ENCODE measurements at places on chromosomes 2 and 18.
A peak's percentile ranks its signal among the peaks of the same experiment; 100 is the strongest.

GRCh38 chr2:25814681-25815080, 63.6 kb downstream of the ASXL2 start:
- DNase-seq: no peak

DNA sequence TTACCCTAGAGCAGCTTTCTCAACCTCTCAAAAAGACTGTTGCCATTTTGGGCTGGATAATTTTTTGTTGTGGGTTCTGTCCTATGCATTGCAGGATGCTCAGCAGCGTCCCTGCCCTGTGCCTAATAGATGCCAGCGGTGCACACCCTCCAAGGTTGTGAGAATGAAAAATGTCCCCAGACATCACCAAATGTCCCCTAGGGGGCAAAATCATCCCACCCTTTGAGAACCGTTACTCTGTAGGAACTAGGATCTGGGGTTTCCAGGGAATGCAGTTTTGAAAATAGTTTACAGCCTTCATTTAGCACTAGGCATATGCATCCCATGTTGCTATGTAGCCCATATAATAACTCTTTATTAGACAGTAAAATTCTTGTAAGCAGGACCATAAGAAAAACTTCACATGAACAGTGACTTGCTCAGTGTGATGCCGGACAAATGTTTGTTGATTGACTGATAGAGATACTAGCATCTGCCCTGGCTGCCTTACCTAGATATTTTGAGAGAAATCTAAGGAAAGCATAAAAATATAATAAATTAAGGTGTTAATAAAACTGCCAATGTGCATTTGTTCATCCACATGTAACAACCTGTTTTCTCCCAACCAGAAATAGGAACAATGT, 79.2 kb upstream of the EPC2 start:
- DNase-seq: peak; percentile 30

- DNase-seq: no peak
Measured at GRCh38 chr2:121943285-121943684, 187.8 kb downstream of the TSN start.

DNA sequence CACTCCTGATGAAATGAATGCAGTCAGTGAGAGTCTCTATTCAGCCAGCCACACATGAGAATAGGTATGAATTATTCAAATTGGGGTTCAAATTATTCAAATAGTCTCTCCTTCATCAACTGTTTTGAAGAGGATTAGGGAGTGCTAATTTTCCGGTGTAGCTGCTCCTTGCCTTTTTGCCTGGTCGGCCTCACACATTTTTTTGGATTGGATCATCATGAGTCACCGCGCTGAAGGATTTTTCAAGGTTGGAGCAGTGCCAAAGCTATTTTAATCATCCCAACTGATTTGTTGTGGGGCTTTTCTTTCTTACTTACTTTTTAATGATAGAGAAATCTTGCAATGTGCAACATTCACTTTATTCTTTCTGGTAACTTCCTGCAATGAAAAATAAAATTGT, 2.4 kb upstream of the DTNA start:
- DNase-seq: no peak

- no peak for DNase-seq
Measured at GRCh38 chr2:26615336-26615859, 25.8 kb downstream of the CIB4 start.

DNA sequence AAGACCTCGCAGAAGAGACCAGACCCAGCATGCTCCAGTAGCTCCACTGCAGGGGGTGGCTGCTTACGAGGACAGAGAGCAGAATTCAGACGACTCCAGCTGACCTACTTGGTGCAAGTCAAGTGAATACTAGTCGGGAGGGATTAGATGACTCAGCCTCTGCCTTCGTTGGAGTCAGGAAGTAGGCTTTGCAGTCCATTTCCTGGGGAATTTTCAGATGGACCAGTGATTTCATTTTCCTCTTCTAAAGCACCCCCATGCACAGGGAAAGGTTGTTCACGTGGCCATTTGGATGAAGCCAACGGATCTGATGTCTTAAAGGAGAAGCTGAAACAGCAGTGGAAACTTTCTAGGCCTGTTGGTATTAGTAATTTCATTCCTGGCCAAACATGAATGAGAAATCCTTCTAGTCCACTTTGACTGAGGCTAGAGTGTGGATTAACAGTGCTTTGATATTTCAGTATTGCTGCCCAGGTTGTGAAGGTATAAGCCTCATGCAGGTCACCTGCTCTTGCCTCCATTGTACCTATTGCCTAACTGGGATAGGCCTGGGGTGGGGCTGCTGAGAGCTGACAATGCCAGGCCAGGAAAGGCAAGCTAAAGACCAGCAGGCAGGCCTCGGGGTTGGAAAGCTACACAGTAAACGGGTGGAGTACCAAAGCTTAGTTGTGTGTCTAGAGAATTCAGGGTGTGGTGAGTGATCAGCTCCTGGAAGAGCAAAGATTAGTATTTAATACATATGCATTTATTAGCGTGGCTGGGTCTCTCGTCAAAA, 117.6 kb upstream of the FOSL2 start:
- DNase-seq: peak; percentile 43

- DNase-seq: no peak
Measured at GRCh38 chr18:24293254-24293653, 104.4 kb downstream of the OSBPL1A start.

- DNase-seq: no peak
Measured at GRCh38 chr18:51610481-51610880, 413.0 kb upstream of the MEX3C start.
